ENCODE measurements at places on chromosomes 6 and 20.

DNA sequence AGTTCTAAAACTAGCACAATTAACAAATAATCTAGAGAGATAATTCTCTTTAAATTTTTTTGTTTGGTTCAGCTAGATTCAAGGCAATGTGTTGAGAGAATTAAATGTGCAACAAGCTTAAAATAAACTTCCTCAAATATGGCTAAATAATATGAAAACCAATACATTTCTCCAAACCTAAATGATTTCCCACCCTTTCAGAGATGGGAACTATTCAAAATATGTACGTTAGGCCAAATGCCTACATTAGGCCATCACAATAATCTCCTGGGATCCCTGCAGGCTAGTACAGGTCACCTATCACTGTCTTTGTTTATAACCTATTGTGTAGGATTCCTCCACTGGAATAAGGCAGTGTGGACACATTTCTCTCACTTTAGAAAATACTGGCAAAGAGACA lies 1.7 kb downstream of the FAXC start:
- DNase-seq: no peak

DNA sequence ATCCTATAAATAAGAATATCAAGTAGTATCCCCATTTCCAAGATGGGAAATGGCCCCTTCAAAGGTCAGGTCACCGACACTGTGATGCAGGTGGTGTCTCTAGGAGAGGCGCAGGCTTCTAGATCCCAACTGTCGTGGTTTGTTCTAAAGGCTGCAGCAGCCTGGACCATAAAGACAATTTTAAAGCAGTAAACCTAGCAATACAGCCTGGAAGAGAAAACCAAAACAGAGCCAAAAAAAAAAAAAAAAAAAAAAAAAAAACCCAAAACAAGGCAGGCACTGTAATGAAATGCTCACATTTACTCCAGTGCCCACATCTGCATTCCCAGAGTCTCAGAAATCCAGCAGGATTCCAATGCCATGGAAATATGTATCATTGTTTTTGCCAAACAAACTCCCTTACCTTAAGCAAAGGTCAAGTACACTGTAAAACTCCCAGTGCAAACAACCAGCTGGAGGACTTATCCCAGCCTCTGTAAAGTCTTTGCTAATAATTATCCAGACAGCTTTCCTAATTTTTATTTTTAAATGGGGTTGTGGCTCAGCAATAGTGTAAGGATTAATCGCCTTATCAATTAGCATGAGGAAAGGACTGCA lies 98.2 kb downstream of the PSMG4 start:
- no peak for DNase-seq

DNA sequence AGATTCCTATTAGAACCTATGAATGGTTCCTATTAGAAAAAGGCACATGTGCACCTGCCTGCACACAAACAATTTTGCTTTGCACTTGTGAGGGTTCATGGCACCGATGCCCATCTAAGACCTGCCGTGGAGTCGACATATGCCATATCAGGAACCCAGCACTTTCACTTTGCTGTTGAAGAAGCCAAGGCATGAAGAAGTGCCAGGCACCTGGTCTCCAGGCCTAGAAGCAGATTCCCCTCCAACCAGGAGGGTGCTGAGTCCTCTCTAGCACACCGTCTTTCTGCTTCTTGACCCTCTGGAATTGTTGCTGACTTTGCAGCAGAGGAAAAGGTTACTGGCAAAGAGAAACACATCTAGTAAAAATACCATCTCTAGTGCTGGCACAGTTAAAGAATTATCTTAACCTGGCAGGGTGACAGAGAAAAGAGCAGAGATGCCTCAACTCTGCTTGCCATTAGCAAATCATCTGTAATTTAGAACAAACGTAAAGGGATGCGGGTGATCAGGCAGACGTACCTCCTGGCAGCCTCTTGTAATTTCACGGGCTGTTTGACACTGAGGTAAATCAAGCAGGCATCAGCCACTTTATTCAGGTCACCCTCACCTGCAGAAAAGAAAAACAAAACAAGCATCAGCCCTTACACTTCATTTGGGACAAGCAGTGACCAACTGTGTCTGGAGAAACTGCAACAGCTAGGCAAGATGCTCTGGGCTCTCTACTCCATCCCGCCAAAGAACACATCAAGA lies 37.2 kb downstream of the TTI1 start:
- no peak for DNase-seq

DNA sequence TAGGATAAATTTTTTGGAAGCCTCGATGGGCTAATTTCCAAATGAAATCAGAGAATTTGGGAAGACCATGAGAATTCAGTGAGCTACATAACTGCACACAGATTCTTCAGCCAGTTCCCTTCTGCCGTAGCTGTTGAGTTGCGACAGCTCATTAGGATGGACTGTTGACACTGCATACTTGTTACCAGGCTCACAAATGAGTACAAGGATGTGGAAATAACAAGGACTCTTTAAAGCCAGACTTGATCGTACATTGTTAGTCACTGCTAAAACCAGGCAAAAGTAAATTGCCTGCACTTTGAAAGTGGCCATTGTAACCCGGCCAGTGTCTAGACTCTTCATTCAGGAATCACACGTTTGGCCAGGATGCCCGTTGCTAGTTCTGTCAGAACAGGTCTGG lies 37.0 kb downstream of the NDUFAF5 start:
- no peak for DNase-seq

DNA sequence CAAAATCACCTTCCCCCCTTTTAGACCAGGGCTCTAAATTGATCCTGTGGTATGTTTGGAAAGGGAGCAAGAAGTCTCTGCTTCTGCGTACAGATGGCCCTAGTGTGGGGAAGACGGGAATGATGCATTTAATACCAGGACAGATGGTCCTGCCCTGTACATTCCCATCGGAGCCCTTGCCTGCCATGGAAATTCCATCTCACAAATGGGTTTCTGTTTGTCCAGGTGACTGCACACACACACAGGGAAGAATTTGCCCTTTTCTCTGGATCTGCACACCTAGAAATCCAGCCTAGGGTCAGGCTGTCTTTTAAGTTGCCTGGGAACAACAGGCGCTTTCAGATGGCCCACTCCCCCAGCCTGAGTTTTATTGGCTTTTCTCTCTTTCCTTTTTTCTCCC lies 1.3 kb downstream of the MAS1 start:
- no peak for DNase-seq

DNA sequence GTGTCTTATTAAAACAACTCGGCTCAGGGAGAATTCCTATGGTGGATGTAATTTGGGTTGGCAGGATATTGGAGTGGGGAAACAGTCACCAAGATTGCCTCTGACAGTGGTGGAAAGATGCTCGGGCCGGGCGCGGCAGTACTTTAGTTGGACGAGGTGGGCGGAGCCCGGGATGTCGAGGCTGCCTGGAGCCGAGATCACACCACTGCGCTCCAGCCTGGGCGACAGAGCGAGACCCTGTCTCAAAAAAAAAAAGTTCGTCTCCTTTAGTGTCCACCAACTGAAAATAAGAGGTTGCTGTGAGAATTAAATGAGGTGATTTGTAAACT lies 621 bp downstream of the NOL7 start:
- DNase-seq: peak; percentile 30

DNA sequence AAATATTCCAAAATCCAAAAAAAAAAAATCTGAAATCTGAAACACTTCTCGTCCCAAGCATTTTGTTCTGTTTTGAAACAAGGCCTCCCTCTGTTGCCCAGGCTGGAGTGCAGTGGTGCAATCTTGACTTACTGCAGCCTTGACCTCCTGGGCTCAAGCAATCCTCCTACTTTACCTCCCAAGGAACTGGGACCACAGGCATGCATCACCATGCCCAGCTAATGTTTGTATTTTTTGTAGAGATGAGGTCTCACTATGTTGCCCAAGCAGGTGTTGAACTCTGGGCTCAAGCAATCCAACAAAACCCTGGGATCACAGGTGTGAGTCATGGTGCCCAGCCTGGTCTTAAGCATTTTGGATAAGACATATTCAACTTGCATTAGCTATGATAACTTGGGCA lies 13.6 kb downstream of the SESN1 start:
- DNase-seq: no peak

- no peak for DNase-seq
Measured at GRCh38 chr20:31664696-31665354, 27.1 kb downstream of the COX4I2 start.

- no peak for DNase-seq
Measured at GRCh38 chr6:167462514-167463312, 137.8 kb downstream of the TTLL2 start.

- no peak for DNase-seq
Measured at GRCh38 chr6:122853259-122853995, 64.4 kb downstream of the SMPDL3A start.

DNA sequence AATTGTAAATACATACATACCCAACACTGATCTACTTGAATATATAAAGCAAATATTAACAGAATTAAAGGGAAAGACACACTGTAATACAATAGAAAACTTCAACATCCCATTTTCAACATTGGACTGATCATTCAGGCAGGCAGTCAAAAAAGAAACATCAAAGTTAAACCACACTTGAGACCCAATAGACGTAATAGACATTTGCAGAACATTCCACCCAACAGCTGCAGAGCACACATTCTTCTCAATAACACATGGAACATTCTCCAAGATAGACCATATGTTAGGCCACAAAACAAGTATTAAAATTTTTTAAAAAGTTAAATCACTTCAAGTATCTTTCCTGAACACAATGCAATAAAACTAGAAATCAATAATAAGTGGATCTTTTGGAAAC lies 698.2 kb downstream of the COL12A1 start:
- DNase-seq: no peak

- no peak for DNase-seq
Measured at GRCh38 chr6:85425997-85426396, 23.9 kb upstream of the NT5E start.

DNA sequence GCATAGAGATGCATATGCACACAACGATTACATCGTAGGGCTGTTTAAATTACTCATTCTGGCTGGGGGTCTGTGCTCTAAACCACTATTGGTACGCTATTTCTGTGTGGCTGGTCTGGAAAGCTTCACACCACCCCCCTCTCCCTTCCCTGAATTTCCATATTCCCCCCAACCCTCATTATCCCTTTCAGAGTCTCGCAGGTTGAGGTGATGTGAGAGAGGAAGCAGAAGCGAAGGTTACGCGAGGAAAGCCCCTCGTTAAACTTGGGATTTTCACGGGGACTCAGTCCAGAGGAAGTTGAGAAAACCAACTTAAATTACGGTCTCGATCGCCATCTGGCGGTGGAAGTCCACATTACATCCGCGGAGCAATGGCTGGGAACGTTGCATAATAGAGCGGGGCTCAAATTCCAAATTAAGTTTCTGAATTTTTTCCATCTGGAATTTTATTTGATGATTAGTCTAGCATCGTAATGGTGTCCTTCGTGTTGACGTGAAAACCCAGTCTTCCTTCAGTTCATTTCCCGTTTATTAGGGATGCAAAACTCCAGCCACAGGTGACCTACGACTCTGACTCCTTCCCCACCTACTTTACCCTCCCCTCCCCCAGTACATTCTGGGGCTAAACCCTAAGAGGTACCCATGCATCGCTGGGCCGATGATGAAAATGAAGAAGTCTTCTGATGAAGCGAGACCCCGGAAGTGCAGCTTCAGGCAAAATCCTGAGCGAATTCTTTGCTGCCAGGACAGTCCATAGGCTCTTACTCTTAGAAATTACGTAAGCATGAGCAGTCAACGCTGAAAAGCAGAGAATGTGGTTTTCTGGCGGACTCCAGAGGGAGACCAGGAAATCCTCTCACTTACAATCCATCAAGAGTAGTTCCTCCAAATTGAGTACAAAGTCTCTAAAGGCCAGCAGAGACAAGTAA lies 19.7 kb downstream of the HLA-DOB start:
- DNase-seq: peak; percentile 58

GRCh38 chr6:57108691-57109090 lies 18.7 kb downstream of the ZNF451 start:
- no peak for DNase-seq

Data from central memory CD4-positive, alpha-beta T cell (primary cell).